ENCODE measurements at places on chromosomes 1 and 21.

DNA sequence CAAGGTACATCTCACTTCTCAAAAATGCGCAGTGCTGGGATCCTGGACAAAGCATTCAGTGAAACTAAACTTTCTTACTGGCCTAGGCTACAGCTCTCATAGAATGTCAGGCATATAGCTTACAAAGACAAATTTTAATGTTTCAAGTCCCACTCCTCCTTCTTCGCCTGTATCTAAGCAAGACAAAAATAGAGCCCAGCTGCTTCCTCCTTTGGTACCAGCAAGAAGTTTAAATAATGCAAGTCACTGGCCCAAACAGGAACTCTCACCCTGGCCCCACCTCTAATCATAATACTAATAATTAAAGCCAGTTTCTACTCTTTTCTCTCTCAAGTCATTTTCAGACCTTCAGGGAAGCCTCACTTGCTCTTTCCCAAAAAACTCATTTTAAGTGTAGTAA lies 1267.9 kb downstream of the MRPL39 start:
- no peak for DNase-seq

GRCh38 chr21:14474995-14475394 lies 71.1 kb downstream of the SAMSN1 start:
- DNase-seq, result no peak

DNA sequence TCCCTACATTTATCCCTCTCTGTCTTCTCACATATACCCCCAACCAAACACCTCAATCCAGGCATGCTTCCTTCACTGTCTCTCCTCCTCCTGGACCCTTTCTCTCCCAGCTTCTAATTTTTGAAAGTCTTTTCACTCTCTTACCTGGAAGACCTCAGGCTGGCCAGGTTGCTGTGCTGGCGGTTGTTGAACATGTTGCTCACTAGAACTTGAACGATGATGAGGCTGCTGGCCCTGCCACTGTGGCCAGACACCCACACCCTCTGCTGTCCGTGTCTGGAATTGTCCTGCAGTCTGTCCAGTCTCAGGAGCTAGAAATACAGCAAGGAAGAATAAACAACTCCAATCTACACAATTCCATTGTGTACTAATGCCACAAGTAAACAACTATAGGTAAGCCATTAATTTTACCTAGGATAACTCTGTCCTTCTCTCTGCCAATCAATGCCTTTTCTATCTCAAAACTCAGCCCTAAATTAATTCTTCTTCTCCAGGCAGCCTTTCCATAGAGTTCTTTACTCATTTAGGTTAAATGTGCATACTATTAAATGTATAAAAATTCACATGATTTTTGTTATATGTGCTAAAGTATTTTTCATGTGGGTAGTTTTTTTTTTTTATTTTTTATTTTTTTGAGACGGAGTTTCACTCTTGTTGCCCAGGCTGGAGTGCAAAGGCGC lies 5.1 kb upstream of the CTSK start:
- peak; percentile 57 for DNase-seq

DNA sequence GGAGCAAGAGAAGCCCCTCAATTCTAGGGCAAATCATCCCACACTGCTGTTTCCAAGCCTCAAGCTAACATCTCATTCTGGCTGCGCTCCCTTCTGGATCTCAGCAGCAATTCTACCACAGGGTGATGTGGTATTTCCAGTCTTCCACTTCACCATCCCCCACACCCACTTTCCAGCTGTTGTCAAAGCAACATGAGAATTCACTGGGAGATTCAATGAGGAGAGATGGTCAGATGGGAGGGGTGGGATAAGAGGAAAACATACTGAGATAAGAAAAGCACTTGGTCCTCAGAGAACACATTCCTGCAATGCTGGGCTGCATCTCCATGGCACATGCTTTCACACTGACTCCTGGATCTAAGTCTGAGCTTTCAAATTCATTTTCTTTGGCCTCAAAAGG lies 47.3 kb upstream of the LRRC52 start:
- no peak for DNase-seq
